ENCODE measurements at places on chromosomes 4 and X. TPM values are rescaled to one million over a fixed set of nuclear protein-coding genes. Genes with fewer than 3 reads are reported as not detected.

DNA sequence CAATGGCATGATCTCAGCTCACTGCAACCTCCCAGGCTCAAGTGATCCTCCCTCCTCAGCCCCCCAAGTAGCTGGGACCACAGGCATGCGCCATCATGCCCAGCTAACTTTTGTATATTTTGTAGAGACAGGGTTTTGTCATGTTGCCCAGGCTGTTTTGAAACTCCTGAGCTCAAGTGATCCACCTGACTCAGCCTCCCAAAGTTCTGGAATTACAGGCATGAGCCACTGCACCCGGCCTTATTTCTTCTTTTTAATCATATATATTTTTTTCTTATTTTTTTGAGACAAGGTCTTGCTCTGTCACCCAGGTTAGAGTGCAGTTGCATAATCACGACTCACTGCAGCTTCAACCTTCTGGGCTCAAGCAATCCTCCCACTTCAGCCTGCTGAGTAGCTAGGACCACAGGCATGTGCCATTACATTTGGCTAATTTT lies 184.0 kb downstream of the TSPAN5 start:
- DNase-seq: no peak

DNA sequence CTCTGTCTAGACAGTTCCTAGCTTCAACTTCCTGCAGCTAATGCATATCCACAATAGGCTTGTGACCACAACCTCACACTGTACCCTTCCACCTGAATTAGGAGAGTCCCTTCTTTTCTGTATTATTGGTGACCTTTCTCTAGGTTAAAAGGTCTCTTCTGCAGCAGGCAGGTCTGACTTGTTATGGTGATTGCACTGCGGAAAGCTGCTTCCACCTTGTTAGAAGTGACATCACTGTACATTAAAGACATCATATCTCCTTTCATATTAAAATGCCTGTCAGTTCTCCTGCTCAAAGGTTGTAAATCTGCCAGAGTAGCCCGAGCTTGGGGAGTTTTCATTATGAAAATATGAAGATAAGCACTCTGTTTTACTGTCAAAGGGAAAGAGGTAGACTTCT lies 21.5 kb upstream of the LSM6 start:
- no peak for DNase-seq

- no peak for DNase-seq
These were observed 435 bp upstream of the MGST2 start for GRCh38 chr4:139665079-139665689.

GRCh38 chr4:39718366-39719323 lies 20.7 kb downstream of the UBE2K start:
- DNase-seq: no peak

GRCh38 chr4:102586644-102587021 lies 85.5 kb downstream of the NFKB1 start:
- DNase-seq: no peak

GRCh38 chr4:112956484-112956896 lies 93.0 kb upstream of the ANK2 start:
- DNase-seq: no peak

- DNase-seq: no peak
These were observed at the start of gene UGT2B11 for GRCh38 chr4:69214716-69215115. TSS of gene UGT2B11 (minus strand) at chr4:69214748. CDS start at chr4:69214722, 26 bp downstream.

- no peak for DNase-seq
These were observed 15.7 kb downstream of the ZNF518B start for GRCh38 chr4:10441512-10441911.

- no peak for DNase-seq
These were observed 586.6 kb downstream of the TLL1 start for GRCh38 chr4:166459621-166460020.

DNA sequence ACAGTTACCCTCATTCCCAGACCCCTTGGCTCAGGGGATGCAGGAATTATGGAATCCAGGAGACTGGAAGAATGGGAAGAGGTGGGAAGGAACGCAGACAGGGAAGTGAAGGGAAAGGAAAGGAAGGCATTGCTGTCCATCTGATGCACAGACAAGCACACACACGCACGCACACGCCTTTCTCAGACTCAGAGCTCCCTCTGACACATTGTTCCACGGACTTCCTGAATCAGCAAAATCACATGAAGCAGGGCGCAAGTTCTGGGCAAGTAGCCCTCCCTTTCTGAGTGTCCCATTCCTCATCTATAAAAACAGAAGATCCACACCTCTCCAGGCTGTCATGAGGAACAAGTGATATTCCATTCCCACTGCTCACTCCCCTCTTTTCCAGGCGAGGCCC lies 13.2 kb downstream of the IQSEC2 start:
- no peak for DNase-seq

DNA sequence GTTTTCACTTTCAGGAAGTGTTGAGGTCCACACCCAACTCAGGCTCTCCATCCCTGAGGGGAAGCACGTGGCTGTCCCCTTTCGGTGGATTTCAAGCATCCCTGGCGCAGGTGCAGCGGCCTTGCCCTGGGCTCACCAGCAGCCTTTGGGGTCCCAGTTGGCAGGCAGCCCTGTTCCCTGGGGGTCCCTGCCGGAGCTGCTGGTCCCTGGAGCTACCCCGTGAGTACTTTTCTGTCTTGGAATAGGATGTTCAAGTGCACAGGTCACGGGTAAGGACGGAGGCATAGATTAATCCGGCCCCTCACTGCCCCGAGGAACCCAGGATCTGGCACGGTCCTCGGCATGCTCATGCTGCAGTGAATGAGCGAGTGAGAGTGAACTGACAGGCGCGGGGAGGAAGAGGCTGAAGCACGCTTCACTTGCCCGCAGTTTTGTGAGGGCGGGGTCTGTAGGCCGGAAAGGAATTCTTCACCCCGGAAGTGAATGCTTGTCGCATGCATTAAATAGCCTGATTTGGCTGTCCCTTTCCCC lies 117.2 kb upstream of the FAT1 start:
- DNase-seq: no peak

DNA sequence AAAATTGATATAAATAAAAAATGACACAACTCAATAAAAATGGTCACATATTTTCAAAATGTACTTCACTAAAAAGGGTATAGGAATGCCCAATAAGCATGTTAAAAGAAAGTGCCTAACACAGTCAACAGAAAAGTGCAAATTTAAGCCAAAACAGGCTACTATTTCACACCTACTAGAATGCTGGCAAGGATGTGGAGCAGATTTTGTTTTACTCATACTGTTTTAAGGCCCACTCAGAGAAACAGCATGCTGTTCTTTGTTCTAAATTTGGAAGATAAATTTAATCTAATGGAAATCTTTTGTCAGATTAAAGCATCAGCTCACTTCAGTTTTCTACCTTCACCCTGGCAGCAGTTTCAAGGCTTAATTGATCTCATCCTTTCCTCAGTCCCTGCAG lies 576.8 kb upstream of the HS3ST1 start:
- DNase-seq: no peak

DNA sequence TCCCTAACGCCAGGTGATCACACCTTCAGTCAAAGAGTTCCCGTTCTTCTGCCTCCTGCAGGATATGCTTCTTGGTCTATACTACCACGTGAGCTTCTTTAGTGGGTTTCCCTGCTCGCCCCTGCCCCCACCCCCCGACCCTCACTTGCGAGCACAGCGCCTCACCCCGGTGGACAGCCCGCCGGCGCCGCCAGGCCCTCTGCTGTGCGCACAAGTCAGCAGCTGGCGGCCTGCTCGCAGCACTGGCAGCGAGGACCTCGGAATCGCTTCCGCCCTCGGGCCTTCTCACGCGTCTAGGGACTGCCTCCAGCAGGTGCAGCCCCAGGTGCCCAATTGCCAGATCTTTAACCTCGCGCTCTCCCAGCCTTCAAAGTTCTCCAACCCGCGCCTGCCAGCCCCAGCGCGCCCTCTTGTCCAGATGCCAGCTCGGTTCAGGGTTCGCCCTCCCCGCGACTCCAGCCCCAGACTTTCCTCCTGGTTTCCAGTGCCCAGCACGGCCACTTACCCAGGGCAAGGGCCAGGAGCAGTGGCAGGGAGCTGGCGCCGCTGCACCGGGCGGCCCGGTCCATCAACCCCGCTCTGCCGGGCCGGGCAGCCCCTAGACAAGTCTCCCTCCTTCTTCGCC lies 454 bp downstream of the BTC start:
- peak; percentile 58 for DNase-seq

DNA sequence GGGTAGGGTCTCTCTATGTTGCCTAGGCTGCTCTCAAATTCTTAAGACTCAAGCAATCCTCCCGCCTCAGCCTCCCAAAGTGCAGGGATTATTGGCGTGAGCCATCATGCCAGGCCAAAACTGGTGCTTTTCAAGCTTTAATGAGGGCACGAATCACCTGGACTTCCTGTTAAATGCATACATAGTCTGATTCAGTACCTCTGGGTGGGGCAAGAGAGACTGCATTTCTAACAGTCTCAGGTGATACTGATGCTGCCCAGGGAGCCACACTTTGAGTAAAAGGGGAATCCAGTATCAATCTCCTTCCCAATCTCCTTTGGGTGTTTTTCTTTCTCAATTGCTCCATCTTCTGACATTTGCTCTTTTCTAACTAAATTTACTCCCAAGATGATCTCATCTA lies 96.5 kb downstream of the SH3RF1 start:
- no peak for DNase-seq

GRCh38 chr4:173519111-173520101 lies 10.6 kb downstream of the HAND2 start:
- no peak for DNase-seq

DNA sequence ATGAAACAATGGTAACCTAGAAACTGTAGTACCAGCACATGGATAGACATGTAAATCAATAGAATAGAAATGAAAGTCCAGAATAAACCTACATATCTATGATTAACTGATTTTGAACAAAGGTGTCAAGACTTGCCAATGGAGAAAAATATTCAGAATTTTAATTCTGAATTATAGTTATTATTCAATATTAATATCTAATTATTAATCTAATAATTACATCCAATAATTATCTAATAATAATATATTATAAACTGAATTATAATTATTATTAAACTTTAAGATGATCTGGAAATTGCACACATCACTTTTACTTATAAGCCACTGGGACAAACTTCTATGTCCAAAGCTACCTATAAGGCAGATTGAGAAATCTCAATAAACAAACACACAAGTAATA lies 1365.2 kb upstream of the ADGRL3 start:
- DNase-seq: no peak

- DNase-seq: no peak
These were observed 210.9 kb downstream of the FRMPD4 start for GRCh38 chrX:12349201-12349600.

DNA sequence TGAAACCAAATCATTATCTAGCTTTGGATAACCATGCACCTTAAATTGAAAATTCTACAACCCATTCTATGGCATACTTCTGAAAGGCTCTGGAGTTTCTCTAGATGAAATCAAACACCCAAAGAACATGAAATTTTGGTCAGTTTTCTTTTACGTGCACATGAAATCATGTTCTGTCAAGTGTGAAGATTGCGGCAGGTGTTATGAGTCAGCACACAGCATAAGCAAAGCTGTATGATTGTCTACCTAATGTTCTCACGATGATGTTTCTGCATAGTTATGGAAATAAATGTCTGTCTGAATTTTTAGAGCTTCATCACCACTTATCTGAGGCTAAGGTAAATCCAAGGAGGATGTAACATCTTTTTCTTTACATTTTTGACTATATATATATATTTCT lies 495.3 kb downstream of the IL1RAPL1 start:
- DNase-seq: no peak

GRCh38 chr4:1628892-1629698 lies 55.0 kb downstream of the FAM53A start:
- DNase-seq: peak; percentile 80

- no peak for DNase-seq
These were observed 275.0 kb upstream of the CLNK start for GRCh38 chr4:10959586-10959985.

DNA sequence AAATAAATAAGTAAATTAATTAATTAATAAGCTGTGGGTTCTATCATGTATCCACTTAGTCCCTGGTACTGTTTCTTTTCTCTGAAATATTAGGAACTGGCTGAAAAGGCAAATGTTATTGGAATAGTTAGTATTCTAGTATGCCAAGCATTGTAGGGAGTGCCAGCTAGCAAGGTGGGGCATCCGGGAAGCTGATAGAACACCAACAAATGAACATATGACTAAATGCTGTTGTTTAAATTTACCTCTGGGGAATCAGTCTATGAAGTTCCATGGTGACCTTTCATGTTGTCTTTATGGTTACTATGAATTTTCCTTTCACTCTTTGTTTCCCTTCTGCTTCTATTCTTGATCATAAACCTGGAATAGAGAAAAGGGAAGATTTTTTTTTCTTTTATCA lies 32.7 kb downstream of the NUDT6 start:
- DNase-seq: no peak

DNA sequence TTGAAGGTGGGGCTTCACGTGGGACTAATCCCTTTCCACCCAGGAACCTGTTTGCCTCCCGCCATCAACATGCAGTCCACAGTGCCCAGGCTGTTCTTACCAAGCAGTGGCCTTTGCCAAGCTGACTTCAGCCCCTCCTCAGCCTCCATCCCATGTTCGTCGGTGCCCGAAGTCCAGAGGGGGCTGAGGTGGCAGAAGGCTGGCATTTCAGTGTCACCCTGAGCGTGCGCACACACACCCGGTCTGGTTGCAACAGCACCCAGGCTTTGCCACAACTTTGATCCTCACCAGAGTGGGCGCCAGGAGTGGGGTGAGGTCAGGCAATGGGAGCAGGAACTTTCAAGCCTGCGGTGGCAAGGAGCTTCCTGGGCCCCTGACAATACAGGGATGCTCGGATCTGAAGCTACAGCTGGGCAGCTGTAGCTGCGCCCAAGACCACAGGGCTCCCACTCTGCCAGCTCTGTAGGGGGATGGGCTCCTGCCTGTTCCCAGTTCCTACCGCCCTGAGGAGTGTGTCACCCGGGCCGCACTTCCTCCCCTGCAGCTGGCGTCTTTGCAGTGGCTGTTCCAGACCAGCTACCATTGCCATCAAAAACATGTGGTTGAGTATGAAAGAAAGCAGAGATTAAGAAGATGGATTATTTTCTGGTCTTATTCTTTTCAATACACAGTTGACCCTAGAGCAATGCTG lies 428.0 kb downstream of the EPHA5 start:
- no peak for DNase-seq

- DNase-seq: no peak
These were observed 35.6 kb downstream of the INTS6L start for GRCh38 chrX:135556055-135556454.

- no peak for DNase-seq
These were observed 48.0 kb downstream of the UBE2K start for GRCh38 chr4:39745920-39746319.

GRCh38 chrX:107599450-107599861 lies 28.9 kb upstream of the PRPS1 start:
- DNase-seq: no peak

Gene CLDN2
- total RNA-seq: 1.2 TPM

Gene RENBP
- total RNA-seq: 2.5 TPM

Gene ATP7A
- total RNA-seq: 12.3 TPM

Gene OCRL
- 57.2 TPM for total RNA-seq

Gene LRP2BP
- total RNA-seq: 0.17 TPM

Gene VSIG4
- not detected for total RNA-seq

Gene DTHD1
- 0.12 TPM for total RNA-seq

Gene NPY1R
- total RNA-seq: 13.7 TPM

Gene PAK3
- 18.4 TPM for total RNA-seq

Gene TACR3
- total RNA-seq: 0.29 TPM

Gene SORBS2
- 92.6 TPM for total RNA-seq

Gene ESX1
- total RNA-seq: not detected

Gene CFAP299
- total RNA-seq: 0.93 TPM

Gene IL3RA
- not detected for total RNA-seq

Gene TENM3
- total RNA-seq: 51.9 TPM

Gene PITX2
- 5.3 TPM for total RNA-seq

Gene ADH7
- total RNA-seq: not detected

Gene POF1B
- 0.73 TPM for total RNA-seq

Gene MAGEE2
- not detected for total RNA-seq

Gene ASB12
- total RNA-seq: 0.22 TPM

Gene PPEF1
- 0.58 TPM for total RNA-seq
